ENCODE measurements at places on chromosomes 4 and X. TPM values are rescaled to one million over a fixed set of nuclear protein-coding genes. Genes with fewer than 3 reads are reported as not detected.

- H3K36me3 ChIP-seq, result no peaks in the 10 kb centered on the region
- no peaks in the 10 kb centered on the region for H3K27me3 ChIP-seq
- H3K4me3 ChIP-seq, result no peak overlapping the region
- H3K27ac ChIP-seq, result no peak overlapping the region
- DNase-seq, result peak; percentile 26
Observed at GRCh38 chr4:54683616-54684346, 26.0 kb downstream of the KIT start.

DNA sequence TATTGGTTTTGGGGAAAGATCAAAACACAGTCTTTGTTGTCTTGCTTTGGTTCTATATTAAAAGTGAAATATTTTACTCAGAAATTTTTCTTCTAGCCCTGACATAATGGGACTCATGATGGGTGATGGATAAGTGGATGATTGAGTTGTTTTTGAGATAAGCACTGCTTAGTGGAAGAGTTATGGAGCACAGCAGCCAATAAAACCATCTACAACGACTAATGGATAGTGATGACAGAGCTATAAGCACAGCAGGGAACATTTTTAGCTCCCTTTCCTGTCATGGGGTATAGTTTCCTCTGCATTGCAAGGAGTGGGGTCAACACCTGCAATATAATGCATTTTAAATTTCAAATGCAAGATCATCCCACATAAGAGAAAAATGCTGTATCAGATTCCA, 812.4 kb downstream of the STPG2 start:
- H3K27ac ChIP-seq, result no peak overlapping the region
- H3K36me3 ChIP-seq, result no peaks in the 10 kb centered on the region
- H3K4me1 ChIP-seq, result no peaks in the 10 kb centered on the region
- DNase-seq, result no peak

GRCh38 chr4:165662341-165662740, 210.7 kb upstream of the TLL1 start:
- peak overlapping the region; percentile 50 for H3K27ac ChIP-seq
- peak; percentile 95 for DNase-seq
- no peaks in the 10 kb centered on the region for H3K36me3 ChIP-seq

DNA sequence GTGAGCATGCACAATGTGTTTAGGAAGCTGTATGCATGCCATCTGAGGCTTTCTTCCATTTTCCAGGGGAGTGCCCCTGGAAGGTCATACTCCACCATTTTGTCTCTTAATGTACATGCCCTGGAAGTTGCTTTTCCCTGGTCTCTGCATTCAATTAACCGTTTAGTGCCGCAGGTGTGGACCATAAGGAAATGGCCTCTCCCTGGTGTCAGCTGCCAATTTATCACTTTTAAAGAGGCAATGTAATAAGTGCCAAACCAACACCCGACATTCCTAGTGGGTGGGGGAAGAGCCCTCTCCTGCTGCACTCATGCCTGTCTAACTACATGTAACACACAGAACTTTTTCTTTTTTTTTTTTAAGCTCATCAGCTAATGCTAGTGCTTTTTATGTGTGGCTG, 7.1 kb upstream of the BST1 start:
- no peaks in the 10 kb centered on the region for H3K36me3 ChIP-seq
- no peaks in the 10 kb centered on the region for H3K4me1 ChIP-seq
- DNase-seq, result no peak
- no peak overlapping the region for H3K4me3 ChIP-seq
- H3K27me3 ChIP-seq, result no peaks in the 10 kb centered on the region

The BST1 gene
- total RNA-seq, result 5.2 TPM

The IL13RA2 gene
- 0.09 TPM for total RNA-seq

GRCh38 chr4:181264893-181265292, 978.3 kb upstream of the TENM3 start:
- DNase-seq, result no peak
- H3K4me1 ChIP-seq, result no peaks in the 10 kb centered on the region
- H3K27me3 ChIP-seq, result no peaks in the 10 kb centered on the region
- no peaks in the 10 kb centered on the region for H3K36me3 ChIP-seq

DNA sequence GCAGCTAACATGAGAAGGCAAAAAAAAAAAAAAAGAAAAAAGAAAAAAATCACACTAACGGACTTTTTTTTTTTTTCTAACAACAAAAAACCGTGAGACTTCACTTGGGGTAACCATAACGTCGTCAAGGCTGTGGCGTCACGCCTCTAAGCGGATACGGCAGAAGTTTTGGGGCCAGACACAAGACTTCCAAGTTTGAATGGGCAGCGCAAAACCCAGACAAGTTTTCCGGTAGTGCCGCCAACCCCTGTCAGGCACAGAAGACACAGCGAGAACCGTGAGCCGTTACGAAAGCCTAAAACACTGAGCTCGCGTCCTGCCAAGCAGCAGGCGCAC, 556 bp upstream of the SMARCA5 start:
- H3K4me1 ChIP-seq, result peaks cover 2% of the 10 kb centered on the region
- H3K4me3 ChIP-seq, result peak overlapping the region; percentile 82
- peaks cover 4% of the 10 kb centered on the region for H3K36me3 ChIP-seq

The ANTXR2 gene
- total RNA-seq, result 82.2 TPM

The CFP gene
- 3.2 TPM for total RNA-seq

- no peak for DNase-seq
- H3K36me3 ChIP-seq, result no peaks in the 10 kb centered on the region
- H3K27ac ChIP-seq, result no peak overlapping the region
- no peaks in the 10 kb centered on the region for H3K4me1 ChIP-seq
- H3K4me3 ChIP-seq, result no peak overlapping the region
- H3K27me3 ChIP-seq, result no peaks in the 10 kb centered on the region
Observed at GRCh38 chr4:116636917-116637316, 448.5 kb downstream of the TRAM1L1 start.

The ABLIM2 gene
- total RNA-seq, result 3.1 TPM

The AMBN gene
- not detected for total RNA-seq

The LPAR4 gene
- 21.0 TPM for total RNA-seq

The MXRA5 gene
- total RNA-seq, result 47.2 TPM

The HTR2C gene
- total RNA-seq, result not detected

- DNase-seq, result no peak
- no peak overlapping the region for H3K4me3 ChIP-seq
- H3K27ac ChIP-seq, result no peak overlapping the region
- no peaks in the 10 kb centered on the region for H3K4me1 ChIP-seq
Observed at GRCh38 chr4:93016350-93016749, 712.6 kb downstream of the GRID2 start.

DNA sequence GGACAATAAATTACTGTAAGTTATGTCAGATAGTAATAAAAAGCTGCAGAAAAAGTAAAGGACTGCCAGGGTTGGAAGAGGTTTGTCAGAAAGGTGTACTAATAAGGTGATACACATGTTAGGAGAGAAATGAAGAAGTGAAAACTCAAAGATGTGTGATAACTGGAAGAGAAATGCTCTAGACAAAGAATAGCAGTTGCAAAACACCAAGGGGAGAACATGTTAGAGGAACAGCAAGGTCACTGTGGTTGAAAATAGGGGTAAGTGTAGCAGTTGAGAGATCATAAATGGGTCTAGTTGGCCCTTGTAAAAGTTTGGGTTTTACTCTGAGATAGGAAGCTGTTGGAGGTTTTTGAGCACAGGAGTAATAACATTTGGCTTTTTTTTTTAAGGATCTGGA, 46.9 kb downstream of the HSPA4L start:
- H3K27ac ChIP-seq, result no peak overlapping the region
- no peaks in the 10 kb centered on the region for H3K27me3 ChIP-seq
- no peak overlapping the region for H3K4me3 ChIP-seq
- no peaks in the 10 kb centered on the region for H3K36me3 ChIP-seq

DNA sequence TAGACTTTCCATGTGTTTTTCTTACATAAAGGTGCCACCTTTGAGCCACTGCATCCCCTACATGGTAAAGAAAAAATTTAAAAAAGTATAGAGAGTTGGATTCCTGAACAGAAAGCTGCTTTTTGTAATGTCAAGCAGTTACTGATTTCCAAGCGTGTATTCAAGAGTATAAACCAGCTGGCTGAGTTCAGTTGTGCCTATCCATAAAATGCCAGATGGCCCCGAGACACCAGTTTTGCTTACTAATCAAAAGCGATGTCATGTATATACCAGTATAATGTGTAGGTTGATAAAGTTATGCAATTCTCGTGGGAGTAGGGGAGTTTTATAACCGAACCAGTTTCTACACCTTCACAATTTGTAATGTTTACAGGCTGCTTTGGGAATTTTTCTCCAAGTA, 26.2 kb upstream of the PNPLA4 start:
- no peak overlapping the region for H3K4me3 ChIP-seq
- no peak for DNase-seq
- H3K36me3 ChIP-seq, result no peaks in the 10 kb centered on the region
- H3K4me1 ChIP-seq, result no peaks in the 10 kb centered on the region
- no peak overlapping the region for H3K27ac ChIP-seq
- H3K27me3 ChIP-seq, result peaks cover 17% of the 10 kb centered on the region

- no peak overlapping the region for H3K4me3 ChIP-seq
- H3K27me3 ChIP-seq, result no peaks in the 10 kb centered on the region
- no peaks in the 10 kb centered on the region for H3K4me1 ChIP-seq
Observed at GRCh38 chr4:118124997-118125396, 90.7 kb downstream of the NDST3 start.

- no peak overlapping the region for H3K27ac ChIP-seq
- no peak overlapping the region for H3K4me3 ChIP-seq
- no peaks in the 10 kb centered on the region for H3K4me1 ChIP-seq
- no peaks in the 10 kb centered on the region for H3K36me3 ChIP-seq
- no peaks in the 10 kb centered on the region for H3K27me3 ChIP-seq
Observed at GRCh38 chr4:147019091-147019490, 73.4 kb upstream of the TTC29 start.

The SMIM31 gene
- not detected for total RNA-seq

- H3K36me3 ChIP-seq, result peaks cover 5% of the 10 kb centered on the region
- no peaks in the 10 kb centered on the region for H3K4me1 ChIP-seq
- DNase-seq, result no peak
- no peak overlapping the region for H3K27ac ChIP-seq
Observed at GRCh38 chr4:103150677-103151076, 47.5 kb downstream of the CENPE start.

DNA sequence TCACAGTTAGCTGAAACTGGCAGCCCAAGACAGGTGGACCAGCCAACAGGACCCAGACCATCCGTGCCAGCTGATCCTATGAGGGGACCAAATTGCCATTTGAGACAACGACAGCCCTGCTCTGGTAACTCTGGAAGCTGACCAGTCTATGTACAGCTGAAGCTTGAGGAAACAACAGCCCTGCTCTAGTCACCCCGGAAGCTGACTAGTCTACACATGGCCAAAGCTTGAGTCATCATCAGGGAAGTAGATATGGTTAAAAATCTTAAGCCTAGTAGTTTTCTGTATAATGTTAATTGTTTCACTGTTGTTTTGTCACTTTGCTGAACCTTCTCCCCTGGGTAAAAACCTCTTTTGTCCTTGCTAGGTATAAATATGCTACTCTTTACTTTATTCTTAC, 905.4 kb upstream of the NDST4 start:
- no peak overlapping the region for H3K4me3 ChIP-seq
- no peak for DNase-seq
- no peak overlapping the region for H3K27ac ChIP-seq

The PDGFRA gene
- 100 TPM for total RNA-seq

The IDH3G gene
- 30.6 TPM for total RNA-seq

GRCh38 chr4:113293043-113293560, 243.6 kb downstream of the ANK2 start:
- H3K36me3 ChIP-seq, result peaks cover 14% of the 10 kb centered on the region
- H3K27me3 ChIP-seq, result no peaks in the 10 kb centered on the region
- peak; percentile 99 for DNase-seq
- H3K4me3 ChIP-seq, result peak overlapping the region; percentile 30
- peak overlapping the region; percentile 83 for H3K27ac ChIP-seq

DNA sequence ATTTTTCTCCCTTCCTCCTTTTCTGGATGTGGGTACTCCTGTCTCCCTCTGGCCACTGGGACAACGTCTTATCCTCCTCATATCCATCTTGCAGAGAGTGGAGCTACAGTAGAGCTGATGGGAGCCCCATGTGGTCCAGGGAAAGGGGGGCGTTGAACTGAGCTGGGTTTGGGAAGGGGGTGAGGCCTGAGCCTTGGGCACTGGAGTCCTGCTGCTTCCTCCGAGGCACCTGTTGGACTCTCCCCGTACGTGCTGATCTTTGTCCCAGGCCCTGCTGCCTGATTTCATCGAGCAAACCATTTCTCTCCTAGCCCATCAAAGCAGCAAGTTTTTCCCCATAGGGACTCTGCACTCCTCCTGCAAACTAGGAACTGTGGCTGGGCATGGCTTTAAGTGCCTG, 94.3 kb downstream of the STOX2 start:
- peaks cover 7% of the 10 kb centered on the region for H3K36me3 ChIP-seq
- no peaks in the 10 kb centered on the region for H3K27me3 ChIP-seq
- H3K4me1 ChIP-seq, result no peaks in the 10 kb centered on the region
- no peak overlapping the region for H3K27ac ChIP-seq
- no peak for DNase-seq

The ADAMTS3 gene
- total RNA-seq, result 4.5 TPM

DNA sequence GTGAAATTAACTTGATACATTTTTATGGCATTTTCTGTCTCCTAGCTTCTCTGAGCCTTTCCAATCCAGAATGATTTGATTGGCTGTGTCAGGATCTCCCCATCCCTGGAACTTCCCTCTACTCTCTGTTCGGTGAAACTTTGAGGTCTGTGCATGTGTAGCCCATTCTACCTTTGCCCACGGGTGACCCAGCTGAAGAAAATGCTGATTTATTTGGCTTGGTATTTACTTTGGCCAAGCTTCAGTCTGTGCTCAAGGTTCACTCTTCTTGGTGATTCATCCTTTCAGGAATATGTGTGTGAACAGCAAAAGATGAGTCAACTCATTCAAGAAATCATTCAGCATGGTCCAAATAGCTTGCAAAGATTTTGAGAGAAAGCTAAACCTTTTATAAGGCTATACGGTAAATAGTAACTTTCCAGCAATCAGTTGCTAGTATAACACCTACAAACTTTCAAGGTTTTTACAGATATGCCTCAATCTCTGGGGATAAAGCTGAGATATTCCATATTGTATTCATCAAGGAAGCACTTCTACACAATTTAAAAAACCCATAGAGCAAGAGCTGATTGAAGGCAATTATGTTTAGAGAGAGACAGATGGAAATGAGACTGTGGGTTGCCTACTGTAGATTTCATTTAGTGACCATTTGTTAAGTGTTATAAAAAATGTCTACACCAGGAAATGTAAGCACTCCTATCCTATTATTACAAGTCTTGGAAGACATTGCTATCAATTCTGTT, 233.9 kb upstream of the CXXC4 start:
- DNase-seq, result no peak
- H3K4me3 ChIP-seq, result no peak overlapping the region
- no peaks in the 10 kb centered on the region for H3K27me3 ChIP-seq
- H3K4me1 ChIP-seq, result no peaks in the 10 kb centered on the region

The SYNPO2 gene
- total RNA-seq, result 53.6 TPM

The ERCC6L gene
- 1.5 TPM for total RNA-seq

The CHM gene
- 14.6 TPM for total RNA-seq

The EGF gene
- total RNA-seq, result 9.4 TPM

The MUC7 gene
- not detected for total RNA-seq

GRCh38 chrX:35841872-35842271, 43.7 kb downstream of the MAGEB16 start:
- H3K36me3 ChIP-seq, result no peaks in the 10 kb centered on the region
- H3K4me3 ChIP-seq, result no peak overlapping the region
- H3K27ac ChIP-seq, result no peak overlapping the region
- DNase-seq, result no peak

GRCh38 chrX:53263597-53264094, 17.7 kb downstream of the IQSEC2 start:
- peaks cover 74% of the 10 kb centered on the region for H3K27me3 ChIP-seq
- no peaks in the 10 kb centered on the region for H3K4me1 ChIP-seq
- H3K27ac ChIP-seq, result no peak overlapping the region
- H3K36me3 ChIP-seq, result no peaks in the 10 kb centered on the region
- DNase-seq, result no peak
- H3K4me3 ChIP-seq, result no peak overlapping the region
